Activated CD4-positive, alpha-beta T cell treated with anti-CD3 and anti-CD28 coated beads, Interleukin-2, amount 50 U/mL, for 1 hour (primary cell): ENCODE measurements at places on chromosomes 5 and 9.

GRCh38 chr9:107174441-107174840, 108.6 kb upstream of the RAD23B start:
- no peak for DNase-seq

GRCh38 chr5:140168371-140168770, 6.6 kb upstream of the CYSTM1 start:
- no peak for DNase-seq

- no peak for DNase-seq
Measured at GRCh38 chr5:131204964-131205363, 34.2 kb downstream of the LYRM7 start.

DNA sequence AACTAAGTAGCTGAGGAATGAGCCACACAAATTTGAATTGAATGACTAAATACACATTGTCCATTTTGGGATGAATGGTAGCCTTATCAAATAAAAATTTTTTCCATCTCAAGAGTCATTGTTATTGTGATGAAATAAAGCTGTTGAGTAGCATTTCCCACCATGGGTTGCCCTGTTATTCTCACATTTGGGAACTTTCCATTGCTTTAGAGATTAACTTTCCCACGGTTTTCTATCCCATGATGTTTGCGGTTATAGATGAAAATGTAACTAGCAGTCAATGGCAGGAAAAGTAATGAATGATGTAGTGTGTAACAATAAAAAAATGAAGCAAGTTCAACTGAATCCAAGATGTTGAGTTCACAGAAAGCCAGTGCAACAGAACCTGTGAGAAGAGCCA, 59.9 kb upstream of the PLPP1 start:
- no peak for DNase-seq

DNA sequence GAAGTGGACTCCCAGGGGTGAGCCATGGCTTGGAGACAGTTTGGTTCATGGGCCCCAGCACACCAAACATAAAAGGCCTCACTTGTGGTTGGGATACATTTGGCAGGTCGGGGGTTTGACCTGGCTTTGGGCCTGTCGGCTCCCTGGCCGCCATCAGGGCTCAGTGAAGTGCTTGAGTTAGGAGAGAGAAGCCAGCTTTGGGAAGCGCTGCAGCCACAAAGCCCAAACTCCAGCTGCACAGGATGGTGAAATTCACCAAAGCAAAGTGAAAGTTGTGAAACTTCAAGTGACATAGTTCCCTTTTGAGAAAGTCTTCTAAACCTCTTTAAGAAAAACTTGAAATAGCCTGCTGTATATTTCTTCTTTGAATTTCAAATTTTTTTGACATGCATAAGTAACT, 27.5 kb downstream of the SLC46A2 start:
- DNase-seq = no peak

DNA sequence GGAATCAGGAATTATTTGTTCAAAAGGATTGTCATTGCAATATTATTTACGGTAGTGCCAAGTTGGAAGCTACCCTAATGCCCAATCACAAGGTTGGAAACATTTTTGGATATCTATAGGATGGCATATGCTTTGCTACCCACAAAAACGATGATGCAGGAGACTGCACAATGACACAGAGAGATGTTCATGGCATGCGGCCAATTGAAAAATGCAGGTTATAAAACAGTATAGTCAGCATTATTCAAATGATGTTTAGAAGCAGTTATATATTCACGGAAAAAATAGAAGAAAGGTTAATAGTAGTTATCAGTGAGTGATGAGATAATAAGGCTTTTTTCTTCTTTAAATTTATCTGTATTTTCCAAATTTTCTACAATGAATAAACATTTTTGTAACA, 5.9 kb upstream of the ACSL6 start:
- DNase-seq = no peak

- no peak for DNase-seq
Measured at GRCh38 chr5:14189680-14190079, 46.5 kb downstream of the TRIO start.

DNA sequence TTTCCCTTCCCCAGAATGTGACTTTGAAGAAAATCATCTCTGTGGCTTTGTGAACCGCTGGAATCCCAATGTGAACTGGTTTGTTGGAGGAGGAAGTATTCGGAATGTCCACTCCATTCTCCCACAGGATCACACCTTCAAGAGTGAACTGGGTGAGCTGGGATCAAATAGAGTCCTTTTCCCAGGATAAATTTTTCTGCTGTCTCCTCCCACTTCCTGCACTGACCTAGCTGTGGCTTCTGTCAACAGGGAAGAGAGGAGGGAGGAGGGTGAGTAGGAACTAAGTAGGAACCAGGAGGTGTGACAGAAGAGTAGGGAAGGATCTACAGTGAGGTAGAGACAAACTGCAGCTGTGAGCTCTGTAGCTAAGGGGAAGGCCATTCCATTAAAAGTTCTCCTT, 69.3 kb downstream of the MAMDC2 start:
- DNase-seq = no peak

- DNase-seq = no peak
Measured at GRCh38 chr9:114151426-114151956, 3.8 kb upstream of the COL27A1 start.

- DNase-seq = no peak
Measured at GRCh38 chr5:141763541-141763940, 81.5 kb upstream of the ARAP3 start.

GRCh38 chr9:34579808-34580163, 9.7 kb downstream of the CNTFR start:
- DNase-seq = no peak

GRCh38 chr9:6735422-6735821, 22.4 kb upstream of the KDM4C start:
- DNase-seq = no peak

DNA sequence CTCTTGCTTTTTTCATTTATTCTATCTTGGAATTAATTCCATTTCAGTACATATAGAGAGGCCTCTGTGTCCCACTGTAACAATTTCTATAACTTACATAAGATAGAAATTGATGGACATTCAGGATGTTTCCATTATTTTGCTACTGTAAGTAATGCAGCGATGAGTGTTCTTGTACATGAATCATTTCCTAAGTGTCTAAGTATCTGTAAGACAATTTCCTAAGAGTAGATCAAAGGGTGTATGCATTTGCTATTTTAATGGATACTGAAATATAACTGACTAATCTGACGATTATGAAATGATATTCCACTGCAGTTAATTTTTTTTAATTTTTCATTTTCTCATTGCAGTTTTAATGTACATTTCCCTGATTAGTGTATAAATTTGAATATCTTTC, 23.0 kb upstream of the RBM22 start:
- no peak for DNase-seq

- DNase-seq = no peak
Measured at GRCh38 chr9:125549891-125550885, 156.8 kb downstream of the MAPKAP1 start.

DNA sequence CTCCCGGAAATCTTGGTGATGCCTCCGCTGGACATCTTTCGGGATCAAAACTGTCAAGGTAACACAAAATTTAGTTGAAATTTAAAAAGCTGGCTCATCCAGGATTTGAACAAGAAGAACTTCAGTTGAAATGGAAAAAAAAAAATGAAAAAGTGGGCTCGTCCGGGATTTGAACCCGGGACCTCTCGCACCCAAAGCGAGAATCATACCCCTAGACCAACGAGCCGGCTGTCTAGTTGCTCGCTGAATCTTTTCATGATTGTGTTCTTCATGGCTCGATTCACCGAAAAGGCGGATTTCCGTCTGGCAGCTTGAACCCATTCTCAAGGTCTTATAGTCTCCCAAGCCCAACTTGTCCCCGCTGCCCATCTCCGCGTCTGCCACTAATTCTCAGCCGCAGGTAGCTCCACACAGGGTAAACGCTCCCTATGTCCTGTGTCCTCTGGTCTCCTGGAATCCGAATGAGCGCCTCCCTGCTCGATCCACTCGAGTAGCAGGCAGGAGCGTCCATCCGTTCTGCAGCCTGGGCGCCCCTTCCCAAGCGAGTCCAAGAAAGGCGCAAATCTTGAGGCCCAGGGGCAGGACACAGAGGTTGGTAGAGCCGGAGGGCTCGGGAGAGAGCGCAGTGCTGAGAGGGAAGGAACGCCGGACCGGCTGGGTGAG, 16.2 kb downstream of the TRIM7 start:
- peak; percentile 74 for DNase-seq

DNA sequence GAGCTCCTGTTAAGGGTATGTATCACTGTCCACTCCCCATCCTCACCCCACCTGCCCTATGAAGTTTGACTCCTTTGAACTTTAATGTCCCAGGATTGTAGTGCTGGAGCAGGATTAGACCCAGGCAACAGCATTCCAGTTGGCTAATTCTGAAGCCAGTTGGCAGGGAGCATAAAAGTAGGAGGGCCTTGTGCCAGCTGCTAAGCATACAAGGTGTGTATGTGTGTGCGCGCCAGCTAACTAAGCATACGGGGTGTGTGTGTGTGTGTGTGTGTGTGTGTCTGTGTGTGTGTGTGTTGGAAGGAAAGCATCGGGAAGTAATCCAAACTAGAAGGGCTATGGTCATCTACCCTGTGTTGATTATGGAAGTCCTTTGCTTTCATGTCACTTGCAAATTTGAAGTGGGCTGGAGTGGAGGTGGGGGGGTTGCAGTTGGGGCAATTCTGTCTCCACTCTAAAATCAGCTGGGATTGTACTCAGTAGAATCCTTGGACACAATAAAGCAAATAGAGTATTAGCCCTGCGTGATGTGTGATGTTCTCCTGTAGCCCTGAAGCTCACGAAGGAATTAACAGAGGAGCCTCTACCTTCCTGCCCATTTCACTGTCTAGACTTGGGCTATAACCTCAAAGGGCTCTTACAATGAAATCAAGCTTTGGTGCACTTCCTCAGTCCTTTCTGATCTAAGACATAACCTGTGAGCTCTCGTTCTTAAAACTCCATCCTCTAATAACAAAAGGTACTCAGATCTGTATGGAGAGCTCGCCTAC, 26.9 kb downstream of the HMGCR start:
- DNase-seq = no peak

- DNase-seq = no peak
Measured at GRCh38 chr9:99085949-99086948, 18.7 kb upstream of the TGFBR1 start.

GRCh38 chr9:123617952-123618678, 262.1 kb downstream of the CRB2 start:
- no peak for DNase-seq

GRCh38 chr5:148186248-148187003, 16.4 kb upstream of the SPINK6 start:
- no peak for DNase-seq

- no peak for DNase-seq
Measured at GRCh38 chr5:137026296-137026695, 472.8 kb downstream of the SPOCK1 start.

DNA sequence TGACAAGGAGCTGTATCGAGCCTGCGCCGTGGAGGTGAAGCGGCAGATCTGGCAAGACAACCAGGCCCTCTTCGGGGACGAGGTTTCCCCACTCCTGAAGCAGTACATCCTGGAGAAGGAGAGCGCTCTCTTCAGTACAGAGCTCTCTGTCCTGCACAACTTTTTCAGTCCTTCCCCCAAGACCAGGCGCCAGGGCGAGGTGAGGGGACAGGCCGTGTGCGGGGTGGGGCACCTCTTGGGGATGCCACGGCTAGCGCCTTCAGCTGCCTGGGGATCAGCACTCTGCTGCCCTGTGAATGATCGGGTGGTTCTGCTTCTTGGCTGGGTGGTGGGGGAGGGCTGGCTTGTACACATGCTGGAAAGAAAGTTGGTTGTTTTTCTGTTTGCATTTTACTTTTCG, 1.7 kb downstream of the NELFB start:
- DNase-seq = no peak

DNA sequence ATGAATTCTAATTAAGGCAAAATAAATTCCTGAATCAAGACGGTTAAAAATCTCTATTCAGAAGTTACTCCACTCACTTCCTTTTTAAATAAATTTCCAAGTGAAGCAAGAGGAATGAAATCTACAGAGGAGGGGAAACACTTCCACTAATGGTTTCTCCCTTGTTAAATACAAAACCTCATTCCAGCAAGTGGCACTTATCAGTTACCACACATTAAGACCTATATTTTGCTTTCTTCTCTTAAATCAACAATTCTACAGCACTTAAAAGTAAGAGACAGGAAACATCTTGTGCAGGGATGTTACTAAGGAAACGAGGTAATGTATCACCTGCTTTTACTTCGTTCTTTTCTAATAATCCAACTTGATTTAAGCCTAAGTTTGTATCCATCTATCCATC, 172.6 kb downstream of the RAPGEF6 start:
- DNase-seq = no peak

GRCh38 chr5:136094189-136094912, 38.3 kb upstream of the SMAD5 start:
- DNase-seq = no peak

- no peak for DNase-seq
Measured at GRCh38 chr5:175731172-175731571, 73.3 kb downstream of the HRH2 start.

GRCh38 chr9:86280580-86280979, 1.8 kb downstream of the ISCA1 start:
- DNase-seq = no peak

- DNase-seq = no peak
Measured at GRCh38 chr5:134724872-134725271, 13.5 kb upstream of the CAMLG start.

- no peak for DNase-seq
Measured at GRCh38 chr9:84062538-84062937, 81.9 kb downstream of the RMI1 start.

DNA sequence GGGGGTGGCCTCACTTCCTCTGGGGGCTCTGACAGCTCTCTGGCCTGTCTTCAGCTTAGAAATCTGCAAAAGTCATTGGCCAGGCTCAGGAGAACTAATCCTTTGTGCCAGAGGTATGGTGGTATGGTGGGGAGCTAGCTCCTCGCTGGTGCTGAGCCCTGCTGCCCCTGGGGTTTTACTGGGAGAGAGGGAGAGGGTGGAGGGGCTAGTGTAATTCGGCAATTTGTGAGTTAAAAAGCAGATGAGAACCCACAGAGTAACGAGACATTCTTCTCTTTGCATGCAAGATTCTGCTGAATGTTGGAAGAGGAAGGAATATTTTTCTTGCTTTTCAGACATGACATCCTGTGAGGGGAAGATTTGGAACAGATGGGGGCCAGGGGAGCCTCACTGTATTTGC, 65.5 kb upstream of the SPRY4 start:
- no peak for DNase-seq

GRCh38 chr5:61228691-61229280, 66.5 kb upstream of the SMIM15 start:
- DNase-seq = no peak

DNA sequence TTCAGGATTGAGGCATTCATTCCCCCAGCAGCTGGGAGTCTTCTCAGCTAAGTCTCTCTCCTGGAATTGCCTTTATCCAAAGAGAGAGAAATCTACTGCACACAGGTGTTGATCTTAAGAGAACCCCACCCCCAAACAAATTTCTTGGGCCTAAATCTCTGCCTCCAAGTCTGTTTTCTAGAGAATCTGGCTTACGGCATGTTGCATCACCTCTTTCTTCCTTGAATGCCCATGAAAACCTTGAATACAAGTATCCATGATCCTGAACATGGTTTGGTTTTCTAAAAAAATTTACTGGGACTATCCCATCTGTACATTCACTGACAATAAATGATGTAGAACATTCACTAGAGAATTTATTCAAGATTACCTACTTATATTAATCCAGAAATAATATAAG, 401.6 kb downstream of the PDE4D start:
- DNase-seq = no peak

- no peak for DNase-seq
Measured at GRCh38 chr5:154356020-154356655, 89.7 kb upstream of the SAP30L start.

- DNase-seq = no peak
Measured at GRCh38 chr5:116076496-116076895, 8.3 kb upstream of the COMMD10 start.
